ENCODE measurements at places on chromosomes 2 and 18. TPM values are rescaled to one million over a fixed set of nuclear protein-coding genes. Genes with fewer than 3 reads are reported as not detected.

The IWS1 gene
- polyA plus RNA-seq = 47.6 TPM

The SMYD1 gene
- 57.2 TPM for polyA plus RNA-seq

The KCNK3 gene
- polyA plus RNA-seq = 2.3 TPM

The D2HGDH gene
- 14.9 TPM for polyA plus RNA-seq

The CHRND gene
- 6.5 TPM for polyA plus RNA-seq

Measured in psoas muscle (tissue), 8 donors.